Activated CD4-positive, alpha-beta T cell treated with anti-CD3 and anti-CD28 coated beads, Interleukin-2, Interleukin-4, amounts not matched to agents 100 ng/mL and 50 ng/mL, durations not matched to agents 16 hours and 8 hours (primary cell): ENCODE measurements at places on chromosomes 6 and 20.

- no peak for DNase-seq
Observed at GRCh38 chr20:4702562-4703280, 19.0 kb upstream of the PRND start.

DNA sequence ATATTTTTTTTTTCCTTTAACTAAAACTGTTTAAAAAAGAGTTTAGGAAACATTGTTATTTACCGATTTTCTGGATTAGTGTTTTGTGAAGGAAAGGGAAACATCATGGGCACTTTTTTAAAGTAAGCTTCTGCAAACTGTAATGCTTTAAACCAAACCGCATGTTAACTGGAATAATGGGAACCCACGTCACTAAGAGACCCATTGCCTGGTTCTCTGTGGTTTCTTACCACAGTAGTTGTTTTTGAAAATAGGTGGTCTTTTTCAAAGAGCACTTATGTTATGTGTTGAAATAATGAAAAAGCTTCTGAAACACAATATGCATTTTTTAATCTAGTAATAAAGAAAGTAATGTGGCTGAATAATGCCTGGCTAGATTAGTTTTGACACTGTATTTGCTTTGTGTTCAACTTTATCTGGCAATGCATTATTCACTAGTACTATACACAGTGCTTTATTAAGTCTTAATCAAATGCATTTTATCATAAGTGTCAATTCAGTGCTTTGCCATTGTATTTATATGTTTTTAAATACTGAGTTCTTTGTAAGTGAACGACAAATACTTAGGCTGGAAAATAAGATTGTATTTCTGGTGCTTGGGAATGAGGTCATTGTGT is 754.1 kb upstream of the FLRT3 start:
- DNase-seq: no peak

DNA sequence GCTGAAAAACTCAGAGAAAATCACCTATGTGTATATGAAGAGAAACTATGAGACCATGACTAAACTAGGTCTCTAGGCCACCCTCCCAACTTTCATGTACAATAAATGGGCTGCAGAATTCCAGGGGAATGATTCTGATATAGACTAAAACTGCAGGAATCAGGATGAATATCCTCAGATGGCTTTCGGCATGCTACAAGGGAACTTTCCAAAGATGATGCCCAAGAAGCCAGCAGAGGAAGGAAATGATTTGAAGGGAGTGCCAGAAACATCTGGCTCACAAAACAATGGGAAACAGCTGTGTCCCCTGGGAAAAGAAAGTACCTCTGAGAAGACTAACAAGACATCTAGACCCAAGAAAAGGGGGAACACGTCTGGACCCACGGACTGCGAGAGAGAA is 41.1 kb downstream of the PLN start:
- DNase-seq: no peak

DNA sequence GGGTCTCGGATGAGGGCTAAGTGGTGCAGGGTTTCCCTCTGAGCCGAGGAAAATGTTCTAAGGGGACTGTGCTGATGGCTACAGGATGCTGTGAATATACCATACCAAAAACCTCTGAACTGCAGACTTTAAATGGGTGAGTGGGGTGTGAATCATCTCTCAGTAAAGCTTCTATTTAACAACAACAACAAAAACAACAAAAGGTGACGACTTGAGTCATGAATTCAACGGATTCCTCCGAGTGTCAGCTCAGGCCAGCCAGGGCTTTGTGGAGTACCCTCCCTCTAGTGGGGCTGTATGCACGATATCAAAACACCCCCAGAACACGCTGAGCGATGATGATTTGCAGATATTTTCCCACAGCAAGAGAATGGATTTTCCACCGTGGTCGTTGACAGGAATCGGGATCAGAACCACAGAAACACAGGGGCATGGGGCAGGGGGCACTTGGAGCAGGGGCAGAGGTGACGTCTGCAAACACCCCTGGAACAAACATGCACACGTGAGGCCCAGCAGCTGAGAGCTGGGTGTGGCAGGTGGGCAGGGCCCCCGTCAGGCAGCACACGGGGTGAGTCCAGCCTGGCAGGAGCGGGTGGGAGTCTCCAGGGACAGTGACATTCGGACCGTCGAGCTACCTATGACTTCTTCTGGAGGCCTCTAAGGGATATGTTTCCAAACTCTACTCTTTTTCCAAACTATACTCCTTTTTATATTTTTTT is 38.6 kb downstream of the SLC2A4RG start:
- DNase-seq: no peak

DNA sequence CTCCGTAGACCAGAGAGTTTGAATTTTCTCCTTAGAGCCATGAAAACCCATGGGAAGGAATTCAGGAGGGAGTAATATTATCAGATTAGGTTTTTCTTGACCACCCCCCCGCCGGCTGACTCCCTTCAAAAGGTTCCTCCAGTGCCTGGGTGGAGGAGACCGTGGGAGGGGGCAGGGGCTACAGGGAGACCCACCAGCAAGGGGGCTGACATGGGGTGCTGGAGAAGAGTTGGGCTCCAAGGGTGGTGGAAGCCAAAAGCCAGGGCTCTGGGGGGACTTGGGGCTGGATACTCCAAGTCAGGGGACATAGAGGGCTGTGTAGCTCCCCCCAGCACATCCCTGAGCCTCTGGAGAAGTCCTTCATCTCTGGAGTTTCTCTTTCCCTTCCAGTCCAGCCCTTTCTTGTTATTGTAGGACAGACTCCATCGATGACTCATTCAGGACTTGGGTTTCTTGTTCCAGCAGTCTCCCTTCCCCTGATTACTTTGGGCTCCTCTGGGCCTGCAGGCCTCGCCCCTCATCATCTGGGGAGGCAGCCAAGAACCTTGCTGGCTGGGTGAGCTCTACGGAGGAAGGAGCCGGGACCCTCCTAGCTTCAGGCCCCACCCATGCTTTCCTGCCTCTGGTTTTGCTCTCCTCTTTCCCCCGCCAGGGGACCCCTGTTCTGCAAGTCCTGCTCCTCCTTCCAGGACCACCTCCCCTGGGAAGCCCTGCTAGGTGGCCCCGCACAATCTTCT is 10.5 kb upstream of the KIAA1755 start:
- no peak for DNase-seq

DNA sequence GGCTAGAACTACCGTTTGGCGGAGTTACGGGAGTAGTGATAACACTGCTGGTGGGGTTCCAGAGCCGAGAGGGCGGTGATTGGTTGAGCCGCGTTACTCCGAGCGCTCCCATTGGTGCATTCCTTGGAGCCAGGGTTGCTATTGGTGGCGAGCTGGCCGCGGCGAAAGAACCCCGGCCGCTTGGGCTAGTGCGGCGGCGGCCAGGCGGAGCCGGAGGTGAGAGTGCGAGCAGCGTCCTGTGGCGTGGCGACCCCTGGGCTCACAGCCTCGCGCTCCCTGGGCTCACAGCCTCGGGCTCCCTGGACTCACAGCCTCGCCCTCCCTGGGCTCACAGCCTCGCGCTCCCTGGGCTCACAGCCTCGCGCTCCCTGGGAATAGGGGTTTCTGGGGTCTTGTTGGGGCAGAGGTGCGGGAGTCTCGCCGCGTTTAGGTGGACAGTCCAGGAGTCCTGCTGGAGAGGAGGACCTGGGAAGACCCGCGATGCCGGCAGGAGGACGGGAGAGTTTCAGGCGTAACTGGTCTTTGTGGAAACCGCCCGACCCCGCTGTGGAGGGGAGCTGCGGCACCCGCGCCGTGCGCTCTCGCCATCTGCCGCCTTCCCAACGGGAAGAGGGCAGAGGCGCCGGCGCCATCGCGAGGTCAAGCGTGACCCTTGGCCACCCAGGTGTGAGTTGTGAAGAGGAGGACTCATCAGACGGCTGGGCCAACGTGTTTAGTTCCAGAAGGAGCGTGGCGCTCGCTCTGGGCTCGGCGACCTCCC is 12.2 kb downstream of the PRDM13 start:
- no peak for DNase-seq

GRCh38 chr20:59207742-59208357 is 44.2 kb downstream of the ZNF831 start:
- peak; percentile 82 for DNase-seq

GRCh38 chr6:132490478-132491204 is 22.3 kb downstream of the STX7 start:
- no peak for DNase-seq

DNA sequence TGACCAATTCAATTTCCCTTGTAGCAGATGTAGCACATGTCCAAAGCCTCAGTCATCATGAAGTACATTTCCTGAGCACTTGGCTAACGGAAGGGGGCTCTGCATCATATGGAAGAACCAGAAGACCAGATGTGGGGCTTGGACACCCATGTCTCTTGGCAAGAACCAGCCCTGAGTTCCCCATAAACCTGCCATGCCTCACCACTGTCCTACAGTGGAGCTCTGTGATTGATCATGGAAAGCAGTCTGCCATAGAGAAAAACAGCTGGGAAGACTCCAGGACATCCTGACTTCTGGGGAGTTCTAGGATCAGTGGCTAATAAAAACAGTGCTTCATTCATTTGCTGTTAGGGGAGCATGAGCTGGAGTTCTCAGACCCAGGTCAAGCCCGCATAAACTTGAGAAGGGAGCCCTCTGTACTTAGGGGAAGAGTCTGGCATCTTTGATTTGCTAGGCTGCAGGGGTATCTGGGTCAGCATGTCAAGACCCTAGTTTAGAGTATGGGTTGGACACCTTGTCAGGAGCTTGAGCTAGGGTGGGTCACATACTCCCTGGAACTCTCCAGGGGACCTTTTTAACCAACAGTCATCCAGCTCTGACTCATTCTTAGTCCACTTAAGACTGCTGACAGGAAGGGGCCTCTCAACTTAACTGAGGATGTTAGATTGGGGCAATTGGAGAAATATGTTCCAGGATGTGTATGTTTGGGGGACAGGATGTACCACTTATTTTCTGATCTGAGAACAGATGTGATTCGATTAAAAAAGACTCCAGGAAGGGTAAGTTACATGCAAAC is 26.3 kb upstream of the TRAM2 start:
- DNase-seq: peak; percentile 16

GRCh38 chr20:51206032-51206662 is 183.2 kb upstream of the KCNG1 start:
- no peak for DNase-seq

- DNase-seq: no peak
Observed at GRCh38 chr6:170136541-170137175, 154.2 kb downstream of the DLL1 start.

- no peak for DNase-seq
Observed at GRCh38 chr20:42595625-42596024, 594.1 kb downstream of the PTPRT start.

DNA sequence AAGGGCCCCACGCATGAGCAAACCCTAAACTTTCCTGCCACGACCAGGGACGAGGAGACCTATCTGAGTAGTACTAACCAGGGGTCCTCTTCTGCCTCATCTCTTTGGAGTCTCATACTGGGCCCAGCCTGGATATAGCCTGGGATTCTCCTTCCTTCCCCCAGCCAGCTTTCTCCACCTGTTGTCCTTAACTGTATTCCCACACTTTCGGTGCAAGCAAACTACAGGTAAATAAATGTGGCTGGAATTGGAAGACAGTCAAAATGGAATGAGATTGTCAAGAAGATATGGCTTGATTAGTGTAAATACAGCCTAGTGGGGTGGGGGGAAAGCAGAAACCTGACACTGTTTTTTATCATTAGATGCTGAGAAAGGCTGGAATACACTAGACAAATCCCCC is 23.5 kb upstream of the LY86 start:
- no peak for DNase-seq

- DNase-seq: no peak
Observed at GRCh38 chr6:110390404-110390803, 25.0 kb downstream of the DDO start.

DNA sequence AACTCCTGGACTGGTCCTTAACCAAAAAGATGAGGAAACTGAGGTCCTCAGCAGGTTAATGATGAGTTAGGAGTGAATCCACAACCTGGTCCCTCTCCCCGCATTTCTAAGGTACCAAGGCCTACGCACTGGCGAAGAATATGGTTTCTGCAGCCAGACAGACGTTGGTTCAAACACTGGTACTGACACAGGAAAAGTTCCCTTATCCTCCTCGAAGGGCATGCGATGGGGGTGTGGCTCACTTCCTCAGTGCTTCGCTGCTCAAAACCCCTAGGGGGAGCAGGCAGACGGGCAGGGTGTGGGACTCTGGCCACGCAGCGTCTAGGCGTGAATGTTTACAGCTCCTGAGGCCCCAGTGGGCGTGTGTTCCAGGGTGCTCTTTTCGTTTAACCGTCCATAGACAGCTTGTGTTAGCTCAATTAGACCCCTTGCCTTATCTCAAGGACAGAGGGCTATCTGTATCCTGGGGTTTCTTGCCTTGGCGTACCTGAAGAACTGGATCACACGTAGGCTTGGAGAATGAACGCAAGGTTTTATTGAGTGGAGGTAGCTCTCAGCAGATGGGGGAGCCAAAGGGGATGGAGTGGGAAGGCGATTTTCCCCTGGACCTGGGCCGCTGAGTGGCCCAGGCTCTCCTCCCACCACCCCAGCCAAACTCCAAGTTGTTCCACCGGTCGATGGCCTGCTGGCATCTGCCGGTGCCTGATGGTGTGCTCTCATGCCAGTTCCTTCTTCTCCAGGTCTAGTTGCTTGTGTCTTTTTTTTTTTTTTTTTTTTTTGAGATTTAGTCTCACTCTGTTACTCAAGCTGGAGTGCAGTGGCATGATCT is 31.8 kb upstream of the PTPN1 start:
- peak; percentile 85 for DNase-seq

DNA sequence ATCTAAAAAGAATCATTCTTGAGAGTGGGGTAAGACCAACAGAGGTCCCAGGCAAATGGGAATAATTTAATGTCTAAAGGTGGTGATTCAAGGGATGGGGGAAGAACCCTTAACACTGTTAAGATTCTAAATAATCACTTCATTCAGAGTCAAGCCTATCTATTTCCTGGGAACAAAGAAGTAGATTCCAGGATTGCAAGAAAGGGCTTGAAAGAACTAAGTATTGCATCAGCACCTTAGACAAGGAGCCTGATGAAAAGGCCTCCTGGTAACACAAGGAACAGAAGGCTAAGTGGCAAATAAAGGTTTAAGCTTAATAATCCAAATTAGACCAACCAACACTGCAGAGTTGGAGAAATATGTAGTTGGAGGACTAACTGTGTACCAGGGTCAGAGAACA is 620.7 kb upstream of the BTBD3 start:
- no peak for DNase-seq

DNA sequence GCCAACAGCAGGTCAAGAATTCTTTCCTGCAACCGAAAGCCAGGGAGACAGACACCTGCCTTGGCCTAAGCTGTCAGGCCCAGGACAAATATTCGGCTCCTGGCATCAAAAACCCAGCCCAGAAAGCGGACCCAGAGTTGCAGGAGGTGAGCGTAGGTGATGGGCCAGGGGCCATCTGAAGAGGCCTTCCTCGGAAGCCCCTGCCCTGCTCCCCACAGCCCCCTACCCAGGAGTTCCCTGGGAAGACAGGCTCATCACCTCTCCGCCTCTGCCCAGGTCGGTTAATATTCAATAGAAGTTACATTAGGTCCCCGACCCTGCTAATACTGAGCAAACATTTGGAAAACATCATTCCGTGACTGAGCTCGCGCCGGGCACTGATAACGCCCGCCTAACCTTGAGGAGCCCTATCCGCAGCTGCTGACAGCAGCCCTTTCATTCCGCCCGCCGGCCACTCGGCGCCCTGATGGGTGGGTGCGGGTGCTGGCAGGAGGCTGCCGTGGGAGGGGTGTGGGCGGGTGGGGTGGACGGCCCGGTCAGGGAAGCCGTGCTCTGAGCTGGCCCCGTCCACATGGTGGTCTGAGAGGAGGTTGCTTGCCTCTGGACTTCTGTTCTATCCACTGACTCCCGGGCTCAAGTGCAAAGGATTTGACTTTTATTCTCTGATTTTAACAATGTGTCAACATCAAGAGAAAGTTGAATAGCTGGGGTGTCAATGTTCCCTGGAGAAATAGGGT is 55.7 kb downstream of the HNF4A start:
- no peak for DNase-seq
